ENCODE measurements at places on chromosomes 13 and 19.

- DNase-seq = no peak
- H3K27me3 ChIP-seq = no peaks in the 10 kb centered on the region
- no peaks in the 10 kb centered on the region for H3K4me1 ChIP-seq
- H3K27ac ChIP-seq = no peak overlapping the region
Observed at GRCh38 chr13:54875111-54875510, 1846.5 kb downstream of the OLFM4 start.

DNA sequence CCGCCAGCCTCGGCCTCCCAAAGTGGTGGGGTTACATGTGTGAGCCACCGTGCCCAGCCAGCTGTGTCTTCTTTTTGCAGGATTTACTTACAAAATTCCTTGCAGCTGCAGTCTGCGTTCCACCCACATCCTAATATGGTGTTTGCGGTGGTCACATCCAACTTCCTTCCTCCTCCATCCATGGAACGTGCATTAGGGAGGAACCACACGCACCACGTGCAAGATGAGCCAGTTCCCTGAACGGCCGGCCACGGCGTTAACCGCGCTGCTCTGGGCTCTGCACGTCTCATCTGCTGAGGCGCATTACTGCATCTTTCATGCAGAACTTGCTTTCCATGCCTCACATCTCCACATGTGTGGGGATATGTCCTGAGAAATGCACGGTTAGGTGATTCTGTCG is 13.0 kb upstream of the SIGLEC11 start:
- no peaks in the 10 kb centered on the region for H3K4me1 ChIP-seq
- DNase-seq = no peak
- no peaks in the 10 kb centered on the region for H3K27me3 ChIP-seq
- no peaks in the 10 kb centered on the region for H3K36me3 ChIP-seq
- no peak overlapping the region for H3K27ac ChIP-seq

GRCh38 chr13:47085346-47085745 is 188.5 kb upstream of the HTR2A start:
- peaks cover 3% of the 10 kb centered on the region for H3K4me1 ChIP-seq
- no peak overlapping the region for H3K4me3 ChIP-seq
- no peaks in the 10 kb centered on the region for H3K27me3 ChIP-seq
- H3K27ac ChIP-seq = no peak overlapping the region
- DNase-seq = no peak
- H3K36me3 ChIP-seq = no peaks in the 10 kb centered on the region

- H3K27me3 ChIP-seq = no peaks in the 10 kb centered on the region
- no peak for DNase-seq
- H3K4me1 ChIP-seq = peaks cover 4% of the 10 kb centered on the region
- H3K27ac ChIP-seq = no peak overlapping the region
Observed at GRCh38 chr13:74077792-74078191, 56.4 kb downstream of the KLF12 start.

GRCh38 chr19:39352381-39353255 is 10.4 kb downstream of the SAMD4B start:
- H3K27ac ChIP-seq = no peak overlapping the region
- H3K4me3 ChIP-seq = no peak overlapping the region
- no peaks in the 10 kb centered on the region for H3K36me3 ChIP-seq
- no peaks in the 10 kb centered on the region for H3K4me1 ChIP-seq
- H3K27me3 ChIP-seq = no peaks in the 10 kb centered on the region

DNA sequence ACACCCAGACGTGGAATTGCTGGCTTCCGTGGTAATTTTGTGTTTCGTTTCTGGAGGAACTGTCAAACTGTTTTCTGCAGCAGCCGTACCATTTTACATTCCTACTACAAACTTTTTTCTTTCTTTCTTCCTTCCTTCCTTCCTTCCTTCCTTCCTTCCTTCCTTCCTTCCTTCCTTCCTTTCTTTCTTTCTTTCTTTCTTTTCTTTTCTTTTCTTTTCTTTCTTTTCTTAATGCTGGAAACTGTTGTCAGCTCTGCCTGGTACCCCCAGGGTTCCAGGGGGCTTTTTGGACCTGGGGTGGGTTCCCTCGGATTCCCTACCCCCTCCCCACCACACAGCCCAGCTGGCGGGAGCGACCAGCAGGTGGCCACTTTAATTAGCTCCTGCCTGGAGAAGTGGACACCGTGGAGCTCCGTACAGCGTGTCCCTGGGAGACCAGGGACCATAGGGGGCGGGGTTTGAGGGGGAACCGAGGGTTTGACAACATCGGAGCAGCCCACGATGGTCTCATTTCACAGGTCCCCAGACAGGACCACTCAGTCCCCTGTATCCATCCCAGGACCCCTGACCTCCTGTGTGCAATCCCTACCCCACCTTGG is 24.4 kb downstream of the CELF5 start:
- no peak overlapping the region for H3K4me3 ChIP-seq
- no peak overlapping the region for H3K27ac ChIP-seq
- H3K27me3 ChIP-seq = no peaks in the 10 kb centered on the region
- no peaks in the 10 kb centered on the region for H3K36me3 ChIP-seq
- H3K4me1 ChIP-seq = no peaks in the 10 kb centered on the region

DNA sequence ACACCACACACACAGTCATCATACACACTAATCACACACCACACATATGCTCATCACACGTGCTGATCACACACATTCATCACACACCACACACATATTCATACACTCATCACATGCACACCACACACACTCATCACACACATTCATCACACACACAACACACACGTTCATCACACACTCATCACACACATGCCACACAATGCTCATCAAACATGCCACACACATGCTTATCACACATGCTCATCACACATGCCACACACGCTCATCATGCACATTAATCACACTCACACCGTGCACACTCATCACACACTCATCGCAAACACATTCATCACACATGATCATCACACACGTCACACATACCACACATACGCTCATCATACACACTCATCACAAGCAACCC is 47.5 kb downstream of the C1QTNF9 start:
- H3K27ac ChIP-seq = no peak overlapping the region
- no peak overlapping the region for H3K4me3 ChIP-seq
- no peaks in the 10 kb centered on the region for H3K4me1 ChIP-seq

GRCh38 chr13:25783076-25783475 is 268.7 kb downstream of the SHISA2 start:
- H3K4me1 ChIP-seq = no peaks in the 10 kb centered on the region
- no peak for DNase-seq
- no peak overlapping the region for H3K27ac ChIP-seq
- H3K4me3 ChIP-seq = no peak overlapping the region

- H3K4me1 ChIP-seq = peaks cover 2% of the 10 kb centered on the region
- H3K27me3 ChIP-seq = no peaks in the 10 kb centered on the region
- no peak overlapping the region for H3K4me3 ChIP-seq
- H3K27ac ChIP-seq = no peak overlapping the region
- H3K36me3 ChIP-seq = no peaks in the 10 kb centered on the region
Observed at GRCh38 chr19:18496980-18497256, 25.0 kb downstream of the ELL start.

Measured in aorta (tissue), 5 donors.